ENCODE measurements at places on chromosomes 3 and 15.

GRCh38 chr3:12870942-12871341 lies 29.6 kb upstream of the RPL32 start:
- DNase-seq, result no peak

DNA sequence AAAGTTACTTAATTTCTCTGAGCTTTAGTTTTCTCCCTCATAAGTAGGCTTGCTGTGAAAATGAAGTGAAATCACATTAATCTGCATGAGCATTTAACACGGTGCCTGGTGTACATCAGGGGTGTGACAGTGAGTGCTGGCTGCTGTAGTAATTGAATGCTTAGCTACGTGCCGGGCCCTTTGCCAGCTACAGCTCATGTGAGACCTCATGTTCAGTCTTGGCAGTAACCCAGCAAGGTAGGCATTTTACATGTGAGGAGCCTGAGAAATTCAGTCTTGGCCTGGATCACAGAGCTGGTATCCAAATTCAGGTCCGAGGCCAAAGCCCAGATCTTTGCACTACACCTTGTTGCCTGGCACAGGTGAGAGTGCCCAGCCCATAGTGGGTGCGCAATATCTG lies 9.1 kb downstream of the GHRL start:
- no peak for DNase-seq

- no peak for DNase-seq
Observed at GRCh38 chr3:129181819-129182218, 1.9 kb downstream of the CNBP start.

DNA sequence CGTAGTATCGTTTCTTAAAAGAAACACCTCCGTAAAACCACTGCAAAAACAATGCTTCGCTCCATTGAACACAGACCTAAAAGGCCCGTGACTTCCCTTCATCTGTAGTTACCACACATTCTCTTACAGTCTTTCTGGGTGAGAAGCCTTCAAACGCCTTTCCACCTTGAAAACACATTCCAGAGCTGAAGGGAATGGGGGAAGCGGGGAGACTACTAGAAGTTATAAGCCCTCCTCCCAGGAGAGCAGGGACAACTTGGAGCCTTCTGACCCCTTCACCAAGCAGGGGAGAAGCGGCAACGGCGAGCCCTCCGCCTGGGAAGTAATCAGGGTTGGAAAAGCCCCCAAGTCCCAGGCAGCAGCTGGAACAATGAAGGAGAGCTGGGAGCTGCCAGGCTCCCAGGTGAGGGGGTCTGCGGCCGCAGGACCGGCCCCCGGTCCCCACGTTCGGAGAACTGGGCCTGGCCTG lies 461 bp downstream of the SECISBP2L start:
- no peak for DNase-seq

- no peak for DNase-seq
Observed at GRCh38 chr3:160128056-160128455, 97.2 kb upstream of the C3orf80 start.

DNA sequence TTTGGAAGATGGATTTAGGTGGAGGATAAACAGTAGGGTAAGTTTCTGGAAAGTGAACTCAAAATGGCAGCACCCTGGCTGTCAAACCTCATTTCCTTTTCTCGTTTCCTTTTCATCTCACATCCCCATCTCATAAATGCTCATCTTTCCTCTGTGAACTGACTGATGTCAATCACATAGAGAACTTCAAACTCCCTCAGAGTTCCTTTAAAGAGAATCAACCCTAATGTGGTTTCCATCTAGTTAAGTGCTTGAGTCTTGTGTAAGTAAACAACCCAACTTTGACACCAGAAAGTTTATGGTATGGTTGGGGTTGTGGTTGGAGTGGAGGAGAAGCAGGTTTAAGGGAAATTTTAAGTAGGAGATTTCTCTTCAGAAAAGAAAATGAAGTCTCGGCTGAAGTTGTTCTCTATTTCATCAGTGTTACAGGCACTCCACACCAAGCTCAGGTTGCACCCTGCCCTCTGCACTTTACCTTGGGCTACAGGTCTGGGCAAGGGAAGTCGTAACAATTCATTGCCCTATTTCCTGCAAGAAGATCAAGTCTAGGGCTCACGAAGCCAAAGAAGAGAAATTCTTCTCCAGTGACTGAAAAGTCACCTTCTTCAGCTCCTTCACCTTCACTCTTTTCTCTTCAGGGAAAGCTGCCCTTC lies 34.4 kb upstream of the TNIK start:
- no peak for DNase-seq

DNA sequence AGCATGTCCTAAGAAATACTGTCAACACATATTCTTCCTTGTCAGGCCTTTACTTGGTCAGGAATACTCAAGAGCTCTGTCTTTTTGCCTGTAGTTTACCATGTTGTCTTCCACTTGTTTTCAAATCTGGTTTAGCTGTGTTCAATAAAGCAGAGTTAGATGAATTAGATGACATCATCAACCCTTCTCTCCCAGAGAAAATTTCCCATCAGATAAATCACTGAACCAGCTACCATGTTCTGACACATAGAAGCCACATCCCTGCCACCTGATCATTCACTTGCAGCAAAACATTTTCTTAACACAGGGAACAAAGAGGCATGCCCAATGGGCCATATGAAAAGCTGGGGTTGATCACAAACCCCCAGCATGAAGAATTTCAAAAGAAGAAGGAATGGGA lies 42.1 kb downstream of the TERC start:
- DNase-seq, result no peak

- DNase-seq, result no peak
Observed at GRCh38 chr3:48974076-48974864, 15.8 kb upstream of the P4HTM start.

DNA sequence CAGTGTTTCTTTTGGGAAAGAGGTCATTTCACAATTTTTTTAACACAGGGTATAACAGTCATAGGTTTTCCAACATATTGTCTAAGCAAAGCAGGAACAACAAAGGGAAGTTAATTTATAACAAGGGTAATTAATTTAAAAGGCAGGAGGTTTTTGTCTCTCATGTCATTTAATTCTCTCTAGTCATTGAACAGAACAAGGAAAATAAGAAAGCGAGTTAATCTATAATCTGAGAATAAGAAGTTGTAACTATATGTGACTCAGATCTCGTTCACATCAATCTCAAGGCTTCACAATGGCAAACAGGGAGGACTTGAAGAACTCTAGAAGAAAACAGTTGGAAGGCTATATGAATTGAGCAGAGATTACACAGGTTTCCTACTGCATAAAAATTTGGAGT lies 579.8 kb upstream of the CCDC54 start:
- DNase-seq, result no peak

- no peak for DNase-seq
Observed at GRCh38 chr3:128082546-128082945, 30.3 kb downstream of the SEC61A1 start.

DNA sequence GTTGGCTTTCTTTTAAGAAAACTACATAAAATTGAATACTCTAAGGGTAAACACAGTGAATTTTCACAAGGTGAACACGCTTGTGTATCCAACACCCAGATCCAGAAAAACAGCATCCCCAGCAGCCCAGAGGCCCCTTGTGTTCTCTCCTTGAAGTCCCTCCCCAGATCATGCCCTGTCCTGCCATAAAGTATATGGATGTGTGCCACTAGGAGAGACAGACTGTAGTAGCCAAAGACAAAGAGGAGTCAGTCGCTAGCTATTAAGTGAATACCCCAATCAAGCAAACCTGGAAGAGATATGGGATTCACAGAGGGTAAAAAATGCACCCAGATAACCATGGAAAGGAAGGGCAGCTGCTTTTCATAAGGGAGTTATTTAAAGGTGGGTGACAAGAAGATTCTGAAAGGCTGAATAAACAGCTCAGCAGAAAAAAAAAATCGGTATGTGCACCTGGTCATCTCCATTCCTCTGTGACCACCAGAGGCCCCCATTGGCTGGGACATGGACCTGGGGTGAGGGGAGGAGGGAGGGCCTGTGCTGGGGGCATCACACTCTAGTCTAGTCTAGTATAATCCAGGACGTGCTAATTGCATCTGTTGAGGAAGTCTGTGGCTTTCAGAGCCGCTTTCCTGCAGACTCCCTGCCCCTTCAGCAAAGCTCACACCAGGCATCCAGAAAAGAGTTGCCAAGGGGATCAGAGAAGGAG lies 167.3 kb upstream of the NDN start:
- DNase-seq, result no peak

- DNase-seq, result no peak
Observed at GRCh38 chr15:63308491-63308890, 31.1 kb downstream of the APH1B start.

DNA sequence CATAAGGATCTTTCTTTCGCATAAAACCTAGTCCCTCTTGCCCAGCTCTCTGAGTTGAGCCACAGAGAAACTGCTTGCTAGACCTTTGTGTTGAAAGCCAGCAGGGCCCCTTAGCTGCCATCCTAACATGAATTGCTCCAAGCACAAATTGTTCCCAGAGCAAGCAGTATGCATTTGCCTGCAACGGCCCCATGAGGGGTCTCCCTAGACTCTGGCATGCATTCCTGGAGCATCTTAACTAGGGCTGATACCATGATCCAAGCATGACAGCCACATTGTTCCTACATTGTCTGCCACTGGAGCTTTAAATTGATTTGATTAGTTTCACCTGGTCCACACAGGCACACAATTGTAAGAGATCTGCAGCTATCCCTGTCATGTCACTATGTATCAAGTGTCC lies 428.1 kb downstream of the TAFA4 start:
- DNase-seq, result no peak

GRCh38 chr15:67783303-67783702 lies 42.0 kb upstream of the SKOR1 start:
- DNase-seq, result no peak

- DNase-seq, result no peak
Observed at GRCh38 chr3:28651159-28651558, 302.5 kb upstream of the AZI2 start.

- DNase-seq, result no peak
Observed at GRCh38 chr3:66747696-66748095, 246.9 kb upstream of the LRIG1 start.

GRCh38 chr15:83068054-83068453 lies 1.0 kb upstream of the BTBD1 start:
- DNase-seq, result no peak

GRCh38 chr3:165383381-165383780 lies 187.2 kb upstream of the SLITRK3 start:
- peak; percentile 6 for DNase-seq

GRCh38 chr3:128486205-128486628 lies 6.8 kb downstream of the GATA2 start:
- DNase-seq, result no peak

- no peak for DNase-seq
Observed at GRCh38 chr3:58963928-58964503, 85.8 kb downstream of the CFAP20DC start.

DNA sequence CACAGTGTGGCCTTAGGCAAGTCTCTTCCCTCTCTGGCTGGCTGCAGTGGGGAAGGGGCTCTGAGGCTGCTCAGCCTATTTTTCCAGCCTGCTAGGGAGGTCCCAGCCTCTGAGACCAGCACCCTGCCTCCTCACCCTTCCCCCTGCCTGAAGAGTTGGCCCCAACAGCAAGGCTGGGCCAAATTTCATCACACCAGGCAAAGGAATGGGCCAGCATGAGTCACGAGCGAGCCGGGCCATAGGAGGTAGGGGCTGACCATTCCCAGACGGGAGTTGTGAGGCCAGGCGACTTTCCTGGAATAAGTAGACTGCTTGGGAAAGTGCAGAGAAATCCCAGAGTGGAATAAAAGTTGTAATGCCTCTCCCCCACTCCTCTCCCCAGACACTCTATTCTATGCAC lies 5.7 kb upstream of the FBLN2 start:
- no peak for DNase-seq

DNA sequence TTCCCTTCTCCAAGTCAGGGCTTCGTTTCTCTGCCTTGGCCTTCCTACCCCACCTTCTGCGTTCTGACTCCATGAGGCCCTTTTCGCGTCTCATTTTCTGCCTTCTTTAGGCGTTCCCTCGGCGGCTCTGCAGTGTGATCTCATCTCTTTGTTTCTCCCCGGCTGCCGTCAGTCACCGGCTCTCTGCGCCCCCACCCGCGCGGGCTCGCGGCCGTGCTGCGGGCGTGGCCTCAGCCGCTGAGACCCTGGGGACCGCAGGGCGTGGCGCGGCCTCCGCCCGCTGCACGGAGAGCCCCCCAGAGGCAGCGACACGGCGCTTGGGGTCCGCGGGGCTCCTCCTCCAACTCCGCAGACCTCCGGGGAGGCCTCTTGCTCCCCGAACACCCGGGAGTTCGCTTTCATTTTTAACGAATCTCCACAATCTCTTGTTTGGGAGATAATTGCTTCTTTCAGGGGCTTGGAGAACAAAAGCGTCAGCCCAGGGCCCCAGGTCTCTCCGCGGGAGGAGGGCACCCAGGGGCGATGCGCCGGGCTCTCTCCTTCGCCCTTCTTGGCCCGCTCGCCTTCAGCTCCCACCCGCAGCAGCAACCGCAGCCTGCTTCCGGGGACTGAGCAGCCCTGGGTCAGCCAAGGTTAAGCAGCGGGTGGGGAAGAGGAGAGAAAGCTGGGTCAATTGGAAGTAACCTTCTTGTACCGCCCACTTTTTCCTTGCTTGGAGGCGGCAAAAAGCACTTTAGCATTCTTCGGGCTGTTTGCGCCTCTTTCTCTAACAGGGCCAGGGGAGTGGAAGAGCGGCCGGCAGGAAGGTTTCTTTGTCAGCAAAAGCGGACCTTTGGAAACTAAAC lies 35.2 kb downstream of the GAP43 start:
- no peak for DNase-seq

- no peak for DNase-seq
Observed at GRCh38 chr15:88077296-88078020, 179.1 kb downstream of the NTRK3 start.

DNA sequence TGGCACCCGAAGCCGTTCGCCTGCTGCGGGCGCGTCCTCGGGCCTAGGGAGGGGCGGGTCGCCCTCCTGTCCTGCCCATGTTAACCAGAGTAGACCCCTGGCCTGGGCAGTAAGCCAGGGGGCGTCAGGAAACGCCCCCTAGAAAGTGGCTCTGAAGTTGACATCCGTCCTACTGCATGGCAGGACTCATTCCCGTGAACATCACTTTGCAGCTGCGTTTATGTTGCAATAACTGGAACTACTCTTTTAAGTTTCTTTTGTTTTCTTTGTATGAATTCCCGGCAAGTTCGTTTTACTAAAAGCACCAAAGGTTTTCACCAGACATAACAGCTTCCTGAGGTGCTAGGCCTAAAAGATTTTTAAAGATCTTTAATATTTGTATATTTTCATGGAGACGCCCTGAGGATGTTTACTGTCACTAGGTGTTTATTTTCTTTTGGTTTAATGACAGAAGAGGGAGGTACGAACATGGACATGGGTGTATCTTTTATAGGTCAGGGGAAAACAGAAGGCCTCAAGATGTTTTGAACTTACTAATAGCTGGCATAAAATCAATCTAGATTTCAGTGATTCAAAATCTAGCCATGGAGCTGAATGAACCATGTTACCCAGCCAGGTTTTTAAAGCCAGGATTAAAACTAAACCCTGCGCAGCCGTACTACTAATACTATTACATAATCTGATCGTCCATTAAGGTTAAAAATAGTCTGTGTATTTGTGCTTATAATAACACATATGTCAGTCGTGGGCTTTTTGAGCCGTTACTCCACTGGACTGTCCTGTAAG lies 1.0 kb downstream of the C15orf61 start:
- DNase-seq, result no peak

- DNase-seq, result no peak
Observed at GRCh38 chr15:34514251-34514670, 69.2 kb downstream of the GOLGA8B start.
